ENCODE measurements at places on chromosomes 1 and 21.

DNA sequence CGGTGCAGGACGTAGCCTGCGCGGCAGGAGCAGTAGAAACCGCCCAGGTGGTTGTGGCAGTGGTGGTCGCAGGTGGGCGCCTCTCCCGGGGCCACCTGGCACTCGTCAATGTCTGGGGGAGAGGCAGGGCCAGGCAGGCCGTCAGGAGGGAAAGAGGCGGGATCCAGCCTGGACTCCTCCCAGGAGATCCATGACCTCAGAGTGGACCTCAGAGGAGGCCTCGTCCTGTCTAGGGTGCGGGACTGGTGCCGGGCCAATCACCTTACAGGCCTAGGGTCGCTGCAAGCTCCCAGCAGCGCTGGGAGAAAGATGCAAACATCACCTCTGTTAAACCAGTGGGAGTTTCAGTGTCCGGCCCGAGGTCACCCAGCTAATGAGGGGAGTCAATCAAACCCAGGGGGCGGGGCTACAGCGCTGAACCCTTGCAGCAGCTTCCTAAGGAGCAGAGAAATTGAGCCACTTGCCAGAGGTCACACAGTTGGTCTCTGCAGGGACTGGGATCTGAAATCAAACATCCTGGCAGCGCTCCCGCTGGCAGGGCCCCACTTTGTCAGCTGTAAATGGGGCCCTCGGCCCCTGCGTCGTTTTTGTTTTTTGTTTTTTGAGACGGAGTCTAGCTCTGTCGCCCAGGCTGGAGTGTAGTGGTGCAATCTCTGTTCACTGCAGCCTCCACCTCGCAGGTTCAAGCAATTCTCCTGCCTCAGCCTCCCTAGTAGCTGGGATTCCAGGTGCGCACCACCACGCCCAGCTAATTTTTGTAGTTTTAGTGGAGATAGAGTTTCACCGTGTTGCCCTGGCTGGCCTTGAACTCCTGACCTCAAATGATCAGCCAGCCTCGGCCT lies 1.4 kb downstream of the MASP2 start:
- DNase-seq, result no peak

DNA sequence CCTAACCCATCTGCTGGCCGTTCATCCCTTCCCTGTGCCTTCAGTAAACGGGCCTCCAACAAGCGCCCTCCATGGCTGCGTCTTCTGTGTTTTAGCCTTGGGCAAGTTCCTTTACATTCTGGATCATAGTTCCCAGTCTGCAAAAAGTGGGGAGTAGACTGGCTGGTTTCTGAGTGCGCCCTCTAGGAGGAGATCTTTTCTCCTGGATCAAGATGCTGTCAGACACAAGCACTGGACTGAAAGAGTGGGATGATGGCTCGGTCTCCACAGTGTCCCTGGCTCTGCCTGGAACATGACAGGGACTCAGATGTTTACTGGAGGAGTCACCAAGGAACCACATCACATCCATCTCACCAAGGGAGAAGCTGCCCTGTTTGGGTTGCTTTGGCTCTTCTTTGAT lies 88.8 kb downstream of the PRDM2 start:
- DNase-seq, result no peak

DNA sequence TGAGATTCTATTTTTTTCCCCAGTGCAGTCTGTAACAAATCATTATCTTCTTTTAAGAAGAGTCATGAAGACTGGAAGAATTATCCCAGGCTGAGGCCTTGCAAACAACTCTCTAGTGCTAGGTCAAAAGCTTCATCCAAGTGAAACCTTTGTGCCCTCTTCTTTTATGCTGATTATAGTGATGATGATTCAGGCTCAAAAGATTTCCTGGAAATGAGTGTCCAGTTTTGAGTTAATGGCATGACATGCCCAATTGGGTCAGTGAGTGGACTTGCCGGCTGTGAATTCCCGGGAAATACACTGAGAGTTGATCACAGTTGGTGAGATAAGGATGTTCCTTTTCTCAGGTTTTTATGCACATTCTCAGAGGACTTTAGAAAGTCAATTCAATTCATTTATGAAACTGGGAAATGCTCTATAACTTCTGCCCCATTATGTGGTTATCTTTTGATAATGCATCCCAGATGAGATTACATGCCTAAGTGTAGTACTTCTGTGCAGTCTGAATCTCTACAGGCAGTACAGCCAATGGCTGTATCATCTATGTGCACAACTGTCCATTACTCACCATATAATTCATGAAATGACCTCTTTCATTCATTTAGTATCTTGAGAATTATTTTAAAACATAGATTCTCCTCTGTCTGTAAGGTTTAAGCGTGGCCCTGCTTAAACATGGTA lies 66.2 kb downstream of the S1PR1 start:
- DNase-seq, result peak; percentile 42

DNA sequence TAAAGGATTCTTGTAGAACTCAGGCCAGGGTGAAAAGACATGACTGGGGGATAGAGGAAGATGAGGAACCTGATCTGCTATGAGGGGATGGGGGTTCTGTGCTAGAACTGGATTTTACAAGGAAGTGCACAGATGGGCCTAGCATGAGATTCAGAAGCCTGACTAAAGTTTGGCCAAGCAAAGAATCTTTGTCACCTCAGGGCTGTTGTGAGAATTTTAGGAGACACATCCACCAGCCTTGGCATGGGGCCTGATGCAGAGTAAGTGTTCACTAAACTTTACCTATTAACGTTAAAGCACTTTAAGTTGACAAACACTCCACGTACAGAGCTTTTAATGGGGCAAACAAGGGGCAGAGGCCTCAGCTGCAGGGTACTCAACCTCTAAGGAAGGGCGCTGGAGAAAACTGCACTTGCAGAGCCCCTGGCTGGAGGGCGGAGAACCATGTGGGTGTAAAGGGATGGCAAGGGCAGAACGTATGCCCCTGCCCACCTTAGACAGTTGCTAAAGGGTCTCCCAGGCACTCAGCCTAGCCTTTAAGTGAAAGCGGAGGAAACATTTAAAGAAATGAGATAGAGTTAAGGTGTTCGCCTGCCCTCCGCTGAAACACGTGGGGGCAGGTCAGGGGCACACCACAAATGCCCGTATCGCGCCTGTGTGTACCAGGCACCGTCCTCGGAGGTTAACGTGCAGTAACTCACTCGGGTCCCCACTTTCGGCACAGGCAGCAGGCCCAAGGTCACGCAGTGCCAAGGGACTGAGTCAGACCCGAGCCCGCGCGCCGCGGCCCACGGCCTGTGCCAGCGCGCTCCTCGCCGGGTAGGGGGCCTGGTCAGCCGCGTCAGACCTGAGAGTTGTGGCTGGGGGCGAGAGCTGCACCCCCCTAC lies 990 bp upstream of the MRPS6 start:
- DNase-seq, result peak; percentile 15

- DNase-seq, result no peak
Observed at GRCh38 chr1:31487143-31487542, 74.1 kb downstream of the SERINC2 start.

Data from AG10803 (cell line).